ENCODE measurements at places on chromosomes 11 and 22.

DNA sequence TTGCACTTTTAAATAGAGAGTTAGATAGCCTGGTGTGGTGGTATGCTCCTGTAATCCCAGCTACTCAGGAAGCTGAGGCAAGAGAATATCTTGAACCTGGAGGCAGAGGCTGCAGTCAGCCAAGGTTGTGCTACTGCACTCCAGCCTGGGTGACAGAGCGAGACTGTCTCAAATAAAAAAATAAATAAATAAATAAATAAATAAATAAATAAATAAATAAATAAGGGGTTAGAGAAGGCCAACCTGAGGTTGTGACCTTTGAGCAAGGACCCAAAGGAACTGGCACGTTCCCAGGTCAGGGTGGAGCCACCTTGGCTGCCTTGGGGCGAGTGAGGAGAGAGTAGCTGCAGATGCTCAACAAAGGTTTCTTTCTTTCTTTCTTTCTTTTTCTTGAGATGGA is 65.3 kb upstream of the TENM4 start:
- DNase-seq: no peak

DNA sequence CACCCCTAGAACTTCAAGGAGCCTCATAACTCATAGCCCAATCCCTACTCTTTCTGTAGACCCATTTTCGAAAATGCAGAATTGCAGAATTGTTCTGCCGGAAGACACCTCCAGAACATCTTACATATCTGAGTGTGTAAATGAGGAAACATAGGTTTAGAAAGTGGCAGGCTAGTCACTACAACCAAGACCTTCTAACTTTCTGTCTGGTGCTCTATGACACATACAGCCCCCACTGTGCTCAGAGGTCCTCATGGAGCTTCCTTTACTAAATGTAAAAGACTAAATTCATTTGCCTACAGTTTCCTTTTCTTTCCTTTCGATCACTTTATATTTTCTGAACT is 132.1 kb upstream of the DDI1 start:
- DNase-seq: no peak

DNA sequence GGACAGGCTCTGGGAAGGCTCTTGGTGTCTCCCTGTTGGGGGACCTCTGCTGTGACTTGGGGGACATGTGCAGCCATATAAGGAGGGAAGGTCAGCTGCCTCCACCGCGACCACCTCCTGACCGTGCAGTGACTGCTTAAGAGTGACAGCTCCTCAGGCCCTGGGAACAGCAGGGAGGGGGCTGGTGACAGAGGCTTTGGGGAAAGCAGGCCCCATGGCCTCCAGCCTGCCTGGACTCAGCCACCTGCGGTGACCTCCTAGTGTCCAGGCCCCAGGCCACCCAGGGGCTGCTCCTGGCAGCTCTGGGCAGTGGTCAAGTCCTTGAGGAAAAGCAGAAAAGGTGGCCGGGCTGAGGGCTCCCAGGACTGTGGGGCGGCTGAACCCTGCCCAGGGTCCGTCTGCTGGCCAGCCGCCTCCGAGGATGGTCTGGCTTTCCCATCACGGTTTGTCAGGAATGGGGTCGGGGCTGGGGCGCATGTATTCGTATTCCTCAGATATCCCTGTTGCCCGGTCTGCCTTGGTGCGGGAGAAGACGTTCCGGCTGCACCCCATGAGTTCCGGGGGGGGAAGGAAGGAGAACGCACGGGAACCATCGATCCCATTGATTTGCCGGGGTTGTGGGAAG is 96.8 kb downstream of the WNT7B start:
- no peak for DNase-seq

DNA sequence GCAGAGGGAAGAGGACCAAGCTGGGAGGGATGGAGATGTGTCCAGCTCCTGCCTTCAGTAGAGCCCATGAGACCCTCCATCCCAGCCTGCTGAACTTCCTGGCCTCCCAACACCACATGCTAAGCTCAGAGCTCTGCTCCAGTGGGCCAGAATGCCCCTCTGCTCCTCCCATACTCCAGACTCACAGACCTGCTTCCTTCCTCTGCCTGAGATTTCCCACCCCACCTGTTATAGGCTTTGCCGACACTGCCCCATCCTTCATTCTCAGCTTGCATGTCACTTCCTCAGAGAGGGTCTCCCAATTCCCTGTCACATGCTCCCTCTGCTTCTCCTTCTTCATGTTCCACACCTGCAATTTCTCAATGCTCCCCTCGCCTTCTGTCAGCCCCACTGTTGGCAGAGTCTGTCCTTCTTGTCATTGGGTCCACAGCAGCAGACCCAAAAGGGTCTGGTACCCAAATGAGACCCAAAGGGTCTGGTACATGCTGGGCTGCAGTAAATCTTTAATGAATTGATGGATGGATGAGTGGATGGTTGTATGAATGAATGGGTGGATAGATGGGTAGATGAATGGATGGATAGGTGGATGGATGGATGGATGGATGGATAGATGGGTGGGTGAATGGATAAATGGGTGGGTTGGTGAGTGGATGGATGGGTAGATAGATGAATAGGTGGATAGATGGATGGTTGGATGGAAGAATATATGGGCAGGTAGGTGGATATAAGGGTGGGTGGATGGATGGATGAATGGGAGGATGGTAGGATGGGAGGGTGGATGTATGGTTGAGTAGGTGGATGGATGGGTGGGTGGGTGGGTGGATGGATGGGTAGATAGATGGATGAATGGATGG is 105.3 kb upstream of the FGF3 start:
- DNase-seq: no peak

GRCh38 chr11:44113018-44113417 is 17.5 kb downstream of the EXT2 start:
- DNase-seq: no peak

GRCh38 chr11:73204711-73205121 is 13.4 kb upstream of the P2RY2 start:
- DNase-seq: no peak

DNA sequence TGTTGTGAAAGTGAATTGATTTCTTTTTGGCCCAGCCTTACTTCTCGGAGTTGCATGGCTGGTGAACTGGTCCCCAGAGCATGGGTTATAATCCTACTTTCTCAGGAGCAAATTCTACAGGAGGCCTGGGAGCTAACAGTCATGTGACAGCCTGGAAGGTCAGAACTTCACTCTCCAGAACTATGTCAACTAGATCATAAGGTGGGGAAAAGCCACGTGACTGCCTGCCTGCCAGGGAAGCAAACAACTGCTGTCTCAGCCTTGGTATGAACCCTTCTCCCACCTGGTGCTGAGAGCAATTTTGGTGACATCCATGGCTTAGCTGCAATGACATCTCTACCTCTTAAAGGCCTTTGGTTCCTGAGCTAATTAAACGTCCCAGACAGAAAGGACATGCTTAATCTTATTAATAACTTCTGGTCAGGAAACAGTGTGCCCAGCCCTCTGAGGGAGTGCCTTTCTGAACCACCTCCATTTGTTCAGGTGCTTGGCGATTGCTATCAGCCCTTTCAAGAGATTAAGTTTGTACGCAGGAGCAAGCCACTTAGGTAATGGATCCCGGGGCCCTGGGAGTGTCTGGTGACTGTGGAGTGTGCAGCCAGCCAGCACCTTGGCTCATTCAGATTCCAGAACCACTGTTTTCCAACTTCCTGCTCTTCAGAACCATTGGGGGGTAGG is 1.4 kb upstream of the CREB3L1 start:
- DNase-seq: no peak

DNA sequence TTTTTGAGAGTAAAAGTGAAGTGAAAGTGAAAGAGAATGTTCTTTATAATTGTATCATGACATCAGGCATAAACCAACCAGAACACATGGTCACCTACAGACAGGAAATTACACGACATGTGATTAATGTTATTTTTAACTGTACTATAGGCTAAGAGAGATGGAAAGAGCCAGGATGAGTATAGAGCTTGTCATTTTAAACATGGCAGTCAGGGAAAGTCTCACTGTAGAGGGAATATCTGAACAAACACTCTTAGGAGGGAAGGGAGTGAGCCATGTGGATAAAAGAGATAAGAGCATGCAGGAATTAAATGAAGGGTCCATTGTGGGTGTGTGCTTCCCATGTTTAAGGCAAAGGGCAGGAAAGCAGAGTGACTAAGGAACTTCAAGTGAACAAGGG is 599.1 kb upstream of the FAT3 start:
- DNase-seq: no peak

- no peak for DNase-seq
Observed at GRCh38 chr11:75240311-75241035, at the start of gene TPBGL. TSS of gene TPBGL (plus strand) at chr11:75240774. CDS start at chr11:75241050, 276 bp downstream.

DNA sequence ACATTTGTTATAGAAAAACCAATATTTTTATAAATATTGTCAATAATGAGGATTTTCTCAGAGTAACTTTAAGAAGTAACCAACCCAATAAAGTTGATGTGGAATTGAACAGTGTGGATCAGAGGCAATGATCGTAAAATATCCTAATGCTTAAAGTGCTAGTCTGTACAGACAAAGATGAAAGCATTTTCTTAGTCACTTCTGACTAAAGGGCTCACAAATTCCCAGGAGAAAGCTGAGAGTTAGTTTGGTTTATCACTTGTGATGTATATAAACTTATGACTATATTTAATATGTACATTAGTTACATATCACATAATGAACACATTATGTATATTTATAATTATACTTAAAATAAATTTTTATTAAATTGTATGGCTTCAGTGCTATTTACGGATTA is 25.4 kb upstream of the DDI1 start:
- DNase-seq: no peak

DNA sequence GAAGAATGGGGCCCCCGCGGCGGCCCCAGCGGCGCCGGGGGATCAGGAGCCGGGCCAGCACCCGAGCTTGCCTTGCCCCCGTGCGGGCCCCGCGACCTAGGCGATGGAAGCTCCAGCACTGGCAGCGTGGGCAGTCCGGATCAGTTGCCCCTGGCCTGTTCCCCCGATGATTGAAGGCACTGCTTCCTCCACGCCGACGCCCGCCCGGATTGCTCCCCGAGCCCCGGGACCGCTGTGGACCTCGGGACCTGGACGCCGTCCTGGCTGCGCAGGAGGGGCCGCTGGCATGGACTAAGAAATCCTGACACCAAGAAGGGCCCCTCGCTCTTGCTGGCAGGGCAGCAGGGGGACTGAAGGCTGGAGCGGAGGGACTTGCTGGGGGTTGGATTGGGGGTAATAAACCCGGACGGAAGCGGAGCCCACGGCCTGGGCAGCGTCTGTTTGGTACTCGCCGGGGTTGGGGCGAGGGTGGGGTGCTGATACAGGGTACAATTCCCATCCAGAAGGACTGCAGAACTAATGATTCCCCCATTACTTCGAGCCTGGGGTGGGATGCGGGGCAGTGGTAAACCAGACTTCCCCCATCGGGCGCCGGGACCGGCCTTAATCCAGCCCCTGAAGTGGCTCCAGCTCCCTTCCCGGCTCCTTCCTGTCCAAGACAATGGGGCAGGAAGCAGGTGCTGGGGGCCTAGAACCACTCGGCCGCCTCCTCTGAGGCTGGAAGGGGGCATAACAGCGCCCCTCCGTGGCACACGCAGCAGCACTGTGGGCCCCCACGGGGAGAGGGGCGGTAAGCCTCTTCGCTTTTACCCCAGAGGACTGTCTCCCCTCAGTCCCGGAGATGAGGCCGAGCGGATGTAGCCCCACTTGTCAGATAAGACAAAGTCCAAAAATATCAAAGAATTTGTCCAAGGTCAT is 1.0 kb downstream of the CCDC85B start:
- peak; percentile 37 for DNase-seq

GRCh38 chr11:104653407-104653806 is 244.9 kb downstream of the CASP12 start:
- peak; percentile 28 for DNase-seq

- no peak for DNase-seq
Observed at GRCh38 chr11:12565406-12565805, 108.8 kb upstream of the TEAD1 start.

DNA sequence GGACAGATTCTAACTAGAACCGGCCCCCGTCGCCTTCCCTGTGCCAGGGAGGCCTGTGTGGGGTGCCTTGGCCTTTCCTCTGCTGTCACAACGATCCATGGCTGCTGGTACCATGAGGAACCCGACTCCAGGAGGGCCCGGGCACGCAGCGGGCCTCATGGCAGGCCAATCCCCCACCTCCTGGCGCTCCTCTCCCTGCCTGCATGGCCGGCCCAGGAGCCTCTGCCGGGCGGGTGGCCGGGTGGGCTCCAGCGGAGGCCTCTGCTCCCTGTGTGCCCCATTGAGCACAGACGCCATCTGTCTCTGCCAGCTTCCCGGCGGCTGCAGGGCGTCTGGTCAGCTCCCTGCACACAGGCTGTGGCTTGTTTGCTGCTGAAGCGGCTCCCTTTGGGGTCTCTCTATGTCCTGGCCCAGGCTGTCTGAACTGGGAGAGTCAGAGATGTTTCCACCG is 86.5 kb downstream of the MYEOV start:
- DNase-seq: no peak

- no peak for DNase-seq
Observed at GRCh38 chr11:87778357-87778756, 396.9 kb downstream of the RAB38 start.

DNA sequence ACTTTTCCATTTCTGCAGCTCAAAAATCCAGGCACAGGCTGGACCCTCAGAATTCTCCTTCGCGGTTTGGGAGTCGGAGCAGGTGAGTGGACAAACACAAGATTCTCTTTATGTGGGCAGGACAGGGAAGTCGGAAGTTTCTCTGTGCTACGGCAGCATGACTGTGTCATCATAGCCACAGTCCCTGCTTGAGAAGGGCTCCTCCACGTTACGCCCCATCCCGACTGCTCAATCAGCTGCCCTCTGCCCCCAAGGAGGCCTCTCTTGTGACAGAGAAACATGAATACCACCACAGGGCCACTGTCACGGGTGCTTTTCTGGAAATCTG is 89.0 kb upstream of the SHISAL1 start:
- DNase-seq: no peak

GRCh38 chr11:112156956-112157766 is 6.7 kb downstream of the IL18 start:
- peak; percentile 100 for DNase-seq

DNA sequence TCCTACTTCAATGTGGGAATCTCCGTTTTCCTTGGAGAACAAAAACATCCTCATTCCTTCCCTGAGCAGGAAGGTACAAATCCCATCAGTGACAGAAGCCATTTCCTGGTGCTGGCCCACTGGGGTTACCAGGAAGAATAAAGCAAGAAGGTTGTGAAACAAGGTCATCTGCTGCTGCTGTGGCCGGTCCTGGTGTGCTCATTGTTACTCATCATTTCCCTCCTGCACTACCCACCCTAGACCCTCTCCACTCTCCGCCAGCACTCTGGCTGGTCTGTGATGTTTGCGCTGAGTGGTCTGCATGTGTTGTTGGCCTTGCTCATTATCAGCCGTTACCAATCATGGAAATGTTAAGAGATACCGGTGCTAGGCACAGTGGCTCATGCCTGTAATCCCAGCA is 37.0 kb downstream of the OSBP2 start:
- no peak for DNase-seq

Data from fibroblast of lung (primary cell).